Activated CD8-positive, alpha-beta memory T cell treated with anti-CD3 and anti-CD28 coated beads, Interleukin-2, amount 50 U/mL, for 48 hours (primary cell): ENCODE measurements at places on chromosomes 2 and 18.
A peak's percentile ranks its signal among the peaks of the same experiment; 100 is the strongest.

- peak; percentile 22 for DNase-seq
Observed at GRCh38 chr2:70943205-70943871, 7.6 kb downstream of the ATP6V1B1 start.

- DNase-seq: no peak
Observed at GRCh38 chr2:71534826-71535225, 81.5 kb downstream of the DYSF start.

DNA sequence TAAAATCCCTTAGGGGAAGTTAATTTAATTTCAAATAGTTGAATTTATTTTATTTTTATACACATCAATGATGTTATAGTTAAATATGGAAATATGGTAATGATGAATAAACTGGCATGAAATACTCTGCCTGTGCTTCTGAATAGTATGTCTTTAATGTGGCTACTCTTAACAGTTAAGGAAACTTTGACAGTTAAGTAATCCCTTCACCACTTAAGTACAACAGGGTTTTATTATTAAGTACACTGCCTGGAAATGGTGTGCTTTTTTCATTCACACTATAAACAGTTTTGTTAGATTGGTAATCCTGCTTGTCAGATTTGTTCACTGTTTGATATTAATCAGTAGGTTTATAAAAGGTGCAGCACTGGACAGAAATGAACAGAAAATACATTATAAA lies 412.0 kb upstream of the ZEB2 start:
- DNase-seq: no peak

DNA sequence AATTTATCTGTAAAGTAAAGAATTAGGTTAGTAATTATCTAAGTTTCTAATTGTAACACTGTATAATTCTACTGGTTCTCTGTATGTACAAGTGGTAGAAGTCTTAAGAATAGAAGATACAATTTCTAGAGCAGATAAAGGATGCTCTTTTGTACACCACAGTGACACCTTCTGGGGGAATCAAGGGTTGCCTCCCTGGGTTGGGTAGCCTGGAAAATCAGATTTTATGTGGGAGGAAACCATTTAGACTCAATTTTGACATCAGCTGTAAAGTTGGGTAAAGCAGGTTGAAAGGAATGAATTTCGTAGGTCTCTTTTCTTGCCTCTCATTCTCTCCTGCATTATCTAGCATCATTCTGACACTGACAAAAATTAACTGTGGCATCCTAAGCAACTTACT lies 354.8 kb downstream of the DCC start:
- DNase-seq: no peak

DNA sequence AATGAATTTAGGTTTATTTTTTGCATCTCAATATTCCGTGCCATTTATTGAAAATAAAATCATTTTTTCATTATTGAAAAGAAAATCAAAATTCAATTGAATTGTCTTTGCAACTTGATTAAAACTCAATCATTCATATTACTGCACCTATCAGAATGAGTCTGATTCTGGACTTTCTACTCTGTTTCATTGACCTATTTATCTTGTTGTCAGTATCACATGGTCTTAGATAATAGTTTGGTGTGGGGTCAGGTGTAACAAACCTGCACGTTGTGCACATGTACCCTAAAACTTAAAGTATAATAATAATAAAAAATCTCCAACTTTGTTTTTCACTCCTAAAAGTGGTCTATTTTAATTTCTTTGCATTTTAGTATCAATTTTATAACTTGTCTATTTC lies 422.9 kb downstream of the RAD51AP2 start:
- no peak for DNase-seq

DNA sequence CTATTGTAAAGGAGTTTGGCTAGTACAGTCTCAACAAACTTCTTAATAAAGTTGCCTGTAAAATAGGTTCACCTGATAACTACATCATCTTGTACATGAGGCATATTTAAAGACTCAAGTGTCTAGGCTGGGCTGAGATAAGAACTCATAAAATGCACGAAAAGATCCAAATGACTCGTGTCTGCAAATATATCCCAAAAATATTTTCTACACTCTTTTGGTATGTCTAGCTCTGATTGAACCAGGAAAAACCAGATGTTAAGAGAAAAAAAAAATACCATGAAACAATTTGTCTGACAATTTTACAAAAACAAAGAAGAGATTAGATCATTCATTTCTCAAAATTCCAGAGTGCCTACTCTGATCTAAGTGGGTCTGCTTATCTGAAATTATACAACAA lies 166.9 kb upstream of the OSR1 start:
- DNase-seq: no peak

DNA sequence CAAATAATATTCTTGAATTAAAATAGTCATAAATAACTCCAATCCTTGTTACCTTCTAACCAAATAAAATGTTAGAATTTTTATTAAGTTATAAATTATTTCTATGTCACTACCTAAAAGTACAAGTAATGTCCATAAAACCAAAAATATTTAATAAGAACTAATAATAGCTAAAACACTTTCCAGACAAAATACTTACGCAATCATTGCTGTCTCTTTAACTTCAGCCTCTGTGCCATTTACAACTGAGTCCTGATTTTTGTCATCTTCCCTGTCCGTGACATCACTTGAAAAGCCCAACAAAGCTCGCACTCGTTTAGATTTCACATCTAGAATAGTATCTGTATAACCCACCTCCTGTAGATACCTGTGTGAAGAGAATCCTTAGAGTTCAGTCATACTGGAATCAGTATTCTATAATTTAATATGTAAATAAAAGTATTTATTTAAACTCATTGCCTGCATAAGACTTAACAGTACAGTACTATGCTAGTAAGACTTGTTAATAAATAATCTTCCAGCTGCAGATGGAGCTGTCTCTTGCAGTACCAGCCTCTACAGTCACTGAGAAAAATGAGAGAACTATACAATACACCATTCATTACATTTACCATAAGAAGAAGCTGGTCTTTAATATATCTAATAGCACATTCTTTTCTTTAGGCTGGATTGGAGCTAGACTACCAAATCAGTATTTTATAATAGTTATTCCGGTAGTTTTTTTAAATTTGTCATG lies 63.8 kb downstream of the STRN start:
- DNase-seq: no peak

GRCh38 chr2:180717588-180717987 lies 262.8 kb upstream of the UBE2E3 start:
- DNase-seq: no peak

DNA sequence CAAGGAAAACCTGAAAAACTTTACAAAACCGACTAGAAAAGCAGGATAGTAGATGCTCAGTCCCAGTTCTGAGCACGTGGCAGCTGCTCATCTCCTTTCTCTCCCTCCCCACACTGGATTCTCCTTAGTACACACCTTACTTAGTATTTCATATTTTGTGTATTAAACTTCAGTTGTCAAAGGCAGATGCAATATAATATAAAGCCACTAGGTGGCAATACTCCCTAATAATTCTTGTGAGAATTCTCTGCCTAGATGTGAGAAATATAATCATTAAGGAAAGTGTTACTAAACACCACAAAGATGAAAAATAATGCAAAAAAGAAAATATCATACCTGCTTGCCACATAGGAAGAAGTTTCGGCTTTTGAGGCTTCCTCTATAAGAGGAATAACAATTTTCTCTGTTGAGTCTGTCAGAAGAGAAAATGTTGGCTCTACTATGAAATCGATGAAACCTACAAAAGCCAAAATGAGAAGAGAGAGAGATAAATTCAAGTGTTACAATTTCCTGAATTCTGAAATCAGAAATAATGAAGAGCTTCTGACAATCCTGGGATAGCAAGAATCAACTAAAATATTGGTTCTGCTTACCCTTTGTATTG lies 200.6 kb downstream of the PPP1R1C start:
- no peak for DNase-seq

GRCh38 chr2:69734035-69734611 lies 7.8 kb upstream of the ANXA4 start:
- no peak for DNase-seq

DNA sequence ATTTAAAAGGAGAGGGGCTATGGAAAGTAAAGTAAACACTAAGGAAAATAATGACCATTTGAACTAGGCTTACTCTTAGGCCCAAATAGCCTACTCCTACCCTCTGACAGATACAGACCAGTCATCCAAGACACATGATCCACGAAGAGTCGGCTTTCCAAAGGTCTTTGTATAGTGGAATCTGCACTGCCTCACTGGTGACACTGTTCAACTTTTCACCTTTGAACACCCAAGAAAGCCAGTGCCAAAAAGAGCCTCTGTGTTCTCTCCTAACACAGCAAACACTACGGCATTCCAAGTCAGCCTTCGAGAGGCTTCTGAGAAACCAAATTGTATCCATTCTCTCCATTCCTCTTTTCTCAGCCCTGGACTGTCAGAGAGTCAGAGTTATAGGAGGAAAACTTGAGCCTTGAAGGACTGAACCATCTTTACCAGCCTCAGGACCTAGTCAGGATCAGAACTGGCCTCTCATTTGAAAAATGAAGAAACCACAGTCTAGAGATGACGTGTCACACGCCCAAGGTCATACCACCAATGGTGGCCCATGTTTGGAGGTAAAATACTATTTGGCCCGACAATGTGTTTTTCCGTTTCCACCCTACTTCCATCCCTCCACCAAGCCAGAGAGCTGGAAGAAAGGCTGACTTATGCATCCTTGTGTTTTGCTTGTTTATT lies 267.4 kb upstream of the ACVR2A start:
- DNase-seq: no peak

DNA sequence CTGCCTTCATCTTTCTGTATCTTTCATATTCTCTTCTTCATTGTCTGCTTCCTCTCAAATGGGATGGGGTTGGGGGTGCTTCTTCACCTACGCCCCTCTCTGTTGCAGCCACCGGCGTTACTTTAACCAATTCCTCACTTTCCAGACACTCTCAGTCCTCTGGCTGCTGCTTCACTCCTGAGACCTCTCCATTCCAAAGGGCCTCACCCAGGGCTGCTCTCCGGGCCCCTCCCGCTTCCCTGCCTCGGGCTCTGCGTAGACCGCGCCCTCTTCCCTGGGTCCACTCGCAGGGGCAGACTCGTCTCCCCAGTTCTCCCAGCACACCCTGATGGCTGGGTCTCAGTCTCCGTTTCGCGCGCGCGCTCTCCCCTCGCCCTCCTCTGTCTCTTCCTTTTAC lies 926 bp downstream of the SERPINB8 start:
- DNase-seq: no peak

DNA sequence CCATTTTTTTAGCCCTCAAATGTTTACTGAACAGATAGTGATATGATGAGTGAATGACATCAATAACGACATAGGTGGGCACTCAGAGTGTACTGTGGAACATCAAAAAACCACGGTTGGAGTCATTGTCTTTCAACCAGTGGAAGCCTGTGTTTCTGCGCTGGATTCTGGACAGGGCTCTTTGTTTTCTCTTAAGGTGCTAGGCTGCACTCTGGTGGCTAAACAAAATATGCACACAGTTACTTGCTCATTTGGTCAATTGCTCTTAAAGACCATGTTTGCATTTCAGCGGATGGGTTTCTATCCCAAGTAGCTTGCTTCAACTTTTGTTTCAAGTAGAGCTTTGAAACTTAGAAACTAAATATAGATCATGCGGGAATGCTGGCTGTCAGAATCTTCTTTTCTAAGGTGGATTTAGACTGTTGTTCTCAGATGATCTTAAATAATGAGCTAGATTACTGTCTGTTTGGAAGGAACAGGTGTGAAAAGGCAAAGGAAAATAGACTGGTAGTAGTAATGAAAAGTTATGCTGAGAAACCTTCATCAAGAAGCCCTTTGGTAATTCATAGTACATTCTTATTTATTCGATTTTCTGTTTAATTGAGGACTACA lies 48.5 kb upstream of the LYPD6B start:
- DNase-seq: no peak

GRCh38 chr2:210671065-210671464 lies 114.7 kb downstream of the CPS1 start:
- no peak for DNase-seq

DNA sequence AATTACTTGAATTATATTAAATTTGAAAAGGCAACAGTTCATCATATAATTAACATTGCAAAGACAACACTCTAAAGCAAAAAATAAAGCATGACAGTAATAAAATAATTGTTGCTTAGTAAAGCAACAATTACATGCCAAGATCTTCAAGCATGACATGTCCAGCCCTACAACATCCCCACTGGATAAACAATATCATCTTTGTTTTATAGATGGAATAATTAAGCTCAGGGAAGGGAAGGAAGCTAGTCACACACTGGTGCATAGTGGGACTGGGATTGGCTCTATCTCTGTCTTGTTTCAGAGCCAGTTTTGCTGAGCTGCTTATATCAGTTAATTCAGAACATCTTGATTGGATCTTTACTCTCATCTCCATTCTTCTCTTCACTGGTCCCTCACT lies 49.9 kb upstream of the PARD3B start:
- DNase-seq: no peak

DNA sequence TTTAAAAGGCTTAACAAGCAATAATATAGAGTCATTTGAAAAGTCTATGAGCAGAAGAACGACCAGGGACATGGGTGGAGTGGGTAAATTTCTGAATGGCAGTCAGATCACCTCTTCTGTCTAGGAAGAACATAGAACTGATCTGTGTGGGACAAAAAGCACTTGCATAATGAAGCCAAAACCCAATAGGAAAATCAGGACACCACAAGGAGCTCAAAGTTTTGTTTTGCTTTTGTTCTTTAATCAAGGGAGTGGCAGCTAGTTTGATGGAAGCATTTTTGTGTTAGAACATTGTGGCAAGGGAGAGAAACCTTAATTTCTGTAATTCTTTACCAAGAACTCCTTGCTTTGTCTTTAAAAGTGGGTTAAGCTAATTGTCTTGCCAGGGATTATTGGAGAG lies 240.2 kb upstream of the TANK start:
- DNase-seq: no peak

GRCh38 chr18:7741640-7742039 lies 174.5 kb downstream of the PTPRM start:
- no peak for DNase-seq
